Natural killer cell (primary cell): ENCODE measurements at places on chromosomes 2 and 18. TPM values are rescaled to one million over a fixed set of nuclear protein-coding genes. Genes with fewer than 3 reads are reported as not detected.

Gene FEV
- not detected for total RNA-seq

Gene FOXD4L1
- not detected for total RNA-seq

Gene CYS1
- not detected for total RNA-seq

Gene FNDC4
- total RNA-seq = not detected

Gene TXNDC2
- total RNA-seq = not detected

DNA sequence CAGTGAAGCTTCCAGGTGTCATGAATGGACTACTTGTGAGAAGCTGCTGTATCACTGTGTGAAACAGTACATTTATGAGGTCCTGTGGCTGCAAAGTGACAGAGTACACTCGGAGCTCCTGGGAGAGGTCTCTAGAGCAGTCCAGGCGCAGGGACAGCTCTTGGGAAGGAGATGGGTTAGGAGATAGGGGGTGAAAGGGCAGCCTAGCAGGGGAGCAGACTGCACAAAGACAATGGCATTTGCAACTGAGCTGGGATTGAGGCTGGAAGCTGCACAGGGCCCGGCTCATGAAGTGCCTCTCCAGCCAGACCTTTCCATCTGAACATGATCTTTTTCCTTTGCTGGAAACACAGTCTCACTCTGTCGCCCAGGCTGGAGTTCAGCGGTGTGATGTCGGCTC, 83.6 kb downstream of the RHOB start:
- H3K4me3 ChIP-seq = no peak overlapping the region
- no peak overlapping the region for H3K27ac ChIP-seq
- no peaks in the 10 kb centered on the region for H3K27me3 ChIP-seq
- DNase-seq = no peak
- no peaks in the 10 kb centered on the region for H3K4me1 ChIP-seq
- H3K36me3 ChIP-seq = no peaks in the 10 kb centered on the region

DNA sequence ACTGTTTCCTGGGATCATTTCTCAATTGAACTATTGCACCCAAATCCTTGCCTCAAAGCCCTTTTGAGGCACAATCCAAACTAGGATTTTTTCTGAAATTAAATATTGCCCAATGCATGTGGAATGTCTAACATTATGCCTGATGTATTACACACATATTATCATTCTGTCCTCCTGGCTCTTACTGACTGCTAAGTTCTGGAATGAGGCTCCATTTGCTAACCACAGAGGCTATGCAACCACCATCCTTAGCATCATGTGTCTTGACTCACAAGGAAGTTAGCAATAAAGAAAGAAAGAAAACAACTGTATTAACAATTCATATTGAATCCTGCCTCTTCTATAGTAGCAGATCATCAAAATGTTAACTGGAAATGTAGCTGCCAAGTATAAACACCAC, 1142.7 kb downstream of the CNTNAP5 start:
- no peaks in the 10 kb centered on the region for H3K27me3 ChIP-seq
- no peaks in the 10 kb centered on the region for H3K4me1 ChIP-seq

- H3K27ac ChIP-seq = no peak overlapping the region
- no peaks in the 10 kb centered on the region for H3K4me1 ChIP-seq
- H3K27me3 ChIP-seq = no peaks in the 10 kb centered on the region
- DNase-seq = peak; percentile 66
- no peak overlapping the region for H3K4me3 ChIP-seq
- peaks cover 32% of the 10 kb centered on the region for H3K36me3 ChIP-seq
Measured at GRCh38 chr2:200905618-200906296, 16.6 kb downstream of the NIF3L1 start.

DNA sequence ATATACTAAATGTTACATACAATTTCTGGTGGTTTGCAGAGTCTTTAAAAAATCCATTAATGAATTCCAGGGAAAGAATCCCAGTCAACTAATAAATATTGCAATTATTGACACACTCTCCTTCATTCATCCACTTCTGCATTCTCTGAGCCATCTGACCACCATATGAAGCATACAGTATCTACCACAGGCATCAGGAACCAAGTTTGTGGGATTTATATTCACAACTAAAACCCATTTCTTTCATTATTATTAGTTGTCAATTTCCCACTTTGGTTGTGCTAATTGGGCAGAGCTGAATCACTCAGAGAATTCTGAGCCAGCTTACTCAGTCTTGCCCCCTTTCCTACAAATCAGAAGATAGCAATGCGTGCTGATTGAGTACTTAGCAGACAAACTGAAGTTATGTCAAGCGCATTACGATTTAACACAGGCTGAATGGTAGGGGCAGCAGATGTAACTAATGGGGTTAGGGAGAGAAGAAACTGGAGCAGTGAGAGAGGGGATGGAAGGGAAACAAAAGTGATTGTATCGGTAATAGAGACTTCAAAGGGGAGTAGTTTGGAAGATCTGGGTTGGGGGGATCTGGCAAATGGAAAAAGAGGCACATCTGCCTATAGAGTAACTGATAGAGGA, 52.3 kb downstream of the ZEB2 start:
- no peak for DNase-seq
- peaks cover 13% of the 10 kb centered on the region for H3K36me3 ChIP-seq
- H3K27me3 ChIP-seq = no peaks in the 10 kb centered on the region
- no peak overlapping the region for H3K4me3 ChIP-seq

- no peaks in the 10 kb centered on the region for H3K36me3 ChIP-seq
- peaks cover 20% of the 10 kb centered on the region for H3K4me1 ChIP-seq
- peak; percentile 6 for DNase-seq
- no peak overlapping the region for H3K27ac ChIP-seq
- peaks cover 54% of the 10 kb centered on the region for H3K27me3 ChIP-seq
- no peak overlapping the region for H3K4me3 ChIP-seq
Measured at GRCh38 chr2:218857371-218858137, 2.1 kb upstream of the WNT6 start.
